NCI-H510A treated with DMSO at 0.1 percent for 48 hours (cell line): ENCODE measurements at places on chromosomes 6 and 20.

DNA sequence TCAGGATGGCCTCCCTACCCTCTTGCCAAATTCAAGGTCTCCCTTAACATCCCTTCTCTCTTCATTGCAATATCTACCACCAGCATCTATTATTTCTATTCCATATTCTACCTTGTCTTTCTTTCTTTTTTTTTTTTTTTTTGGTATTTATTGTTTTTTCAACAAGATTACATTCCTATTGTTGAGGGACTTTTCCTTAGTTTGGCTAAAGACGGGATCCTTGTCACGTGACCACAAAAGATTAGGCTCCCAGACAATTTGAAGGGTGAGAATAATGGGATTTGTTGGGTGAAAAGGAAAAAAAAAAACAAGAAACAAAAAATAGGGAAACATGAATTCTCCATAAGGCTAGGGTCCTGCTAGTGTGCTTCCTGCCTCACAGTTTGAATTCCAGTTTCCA lies 124.3 kb upstream of the MCHR2 start:
- no peak for DNase-seq

DNA sequence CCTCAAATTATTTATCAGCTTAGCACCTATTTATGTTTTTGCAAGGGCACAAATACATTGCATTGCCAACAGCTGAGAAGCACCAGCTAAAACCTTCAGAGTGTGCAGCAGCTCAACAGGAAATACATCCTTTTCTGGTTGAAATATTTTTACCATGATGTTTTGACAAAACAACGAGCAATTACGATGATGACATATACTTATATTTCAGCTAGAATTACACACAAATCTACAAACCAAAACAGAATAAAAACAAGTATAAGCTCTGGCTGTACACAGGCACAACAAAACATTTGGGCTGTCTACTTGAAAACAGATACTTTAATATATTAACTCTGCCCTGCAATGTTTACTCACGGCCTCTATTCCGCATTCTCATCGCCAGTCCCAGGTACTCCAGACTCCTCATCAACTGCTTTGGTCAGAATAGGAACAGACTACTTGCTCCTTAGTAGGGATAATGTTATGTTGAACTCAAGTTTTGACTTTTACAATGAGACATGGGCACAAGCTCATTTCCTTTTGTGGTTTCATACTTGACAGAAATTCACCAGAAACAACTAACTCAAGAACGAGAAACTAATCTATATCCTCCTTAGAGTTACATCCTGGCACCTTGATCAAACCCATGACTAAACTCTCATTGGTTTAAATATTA lies 377.6 kb downstream of the ESR1 start:
- peak; percentile 34 for DNase-seq

- no peak for DNase-seq
Measured at GRCh38 chr6:42331019-42331418, 113.4 kb upstream of the MRPS10 start.

DNA sequence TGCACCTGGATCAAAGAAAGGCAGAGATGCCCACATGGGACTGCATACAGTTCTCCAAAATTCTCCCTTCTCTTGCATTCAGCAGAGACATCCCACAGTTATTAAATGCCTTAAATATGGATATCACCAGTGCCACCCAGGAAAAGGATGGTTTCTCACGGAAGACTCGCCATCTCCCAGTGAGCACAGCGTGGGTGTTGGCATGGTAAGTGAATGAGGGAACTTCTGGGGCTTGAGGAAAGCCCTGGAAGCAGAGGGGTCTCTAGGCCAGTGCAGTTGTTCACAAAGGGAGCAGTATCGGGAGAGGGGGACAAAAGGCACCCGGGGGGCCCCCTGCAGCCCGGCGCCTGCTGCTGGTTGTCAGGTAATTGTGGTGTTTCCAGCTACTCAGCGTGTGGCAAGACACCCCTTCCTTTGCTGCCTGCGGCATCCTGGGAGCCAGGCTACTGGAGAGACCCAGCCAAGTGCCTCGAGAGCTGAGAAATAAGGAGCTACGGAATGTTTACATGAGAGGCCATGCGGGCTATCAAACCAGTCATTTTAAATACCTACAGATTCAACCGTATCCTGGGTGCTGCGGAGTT lies 125.4 kb downstream of the PXDC1 start:
- no peak for DNase-seq

GRCh38 chr20:41837669-41838224 lies 219.6 kb upstream of the CHD6 start:
- no peak for DNase-seq

GRCh38 chr6:116557893-116558292 lies 4.3 kb downstream of the CALHM4 start:
- peak; percentile 3 for DNase-seq

DNA sequence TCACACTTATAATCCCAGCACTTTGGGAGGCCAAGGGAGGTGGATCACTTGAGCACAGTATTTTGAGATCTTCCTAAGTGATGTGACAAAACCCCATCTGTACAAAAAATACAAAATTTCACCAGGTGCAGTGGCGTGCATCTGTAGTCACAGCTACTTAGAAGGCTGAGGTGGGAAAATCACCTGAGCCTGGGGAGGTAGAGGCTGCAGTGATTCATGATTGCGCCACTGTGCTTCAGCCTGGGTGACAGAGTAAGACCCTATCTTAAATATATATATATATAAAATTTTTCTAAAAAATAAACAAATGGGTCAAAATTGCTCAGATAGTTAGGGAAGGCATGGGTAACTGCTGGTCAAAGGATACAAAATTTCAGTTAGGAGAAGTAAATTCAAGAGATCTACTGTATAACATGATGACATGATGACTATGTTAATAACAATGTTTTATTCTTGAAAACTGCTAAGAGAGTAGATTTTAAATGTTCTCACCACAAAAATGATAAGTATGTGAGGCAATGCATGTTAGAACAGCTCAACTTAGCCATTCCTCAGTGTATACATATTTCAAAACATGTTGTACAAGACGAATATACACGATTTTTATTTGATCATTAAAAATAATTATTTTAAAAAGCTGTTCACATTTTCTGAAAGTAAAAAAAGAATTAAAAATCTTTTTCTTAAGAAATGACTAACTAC lies 24.4 kb downstream of the TBC1D32 start:
- no peak for DNase-seq

GRCh38 chr6:31815025-31815838 lies at the start of the genes HSPA1A and HSPA1L:
TSS of gene HSPA1A (plus strand) at chr6:31815543. CDS start at chr6:31815757, 214 bp downstream.
TSS of gene HSPA1L (minus strand) at chr6:31815283. CDS start at chr6:31811972, 3,311 bp downstream.
- DNase-seq, result peak; percentile 99

- no peak for DNase-seq
Measured at GRCh38 chr6:27092316-27092692, 155.2 kb upstream of the PRSS16 start.

DNA sequence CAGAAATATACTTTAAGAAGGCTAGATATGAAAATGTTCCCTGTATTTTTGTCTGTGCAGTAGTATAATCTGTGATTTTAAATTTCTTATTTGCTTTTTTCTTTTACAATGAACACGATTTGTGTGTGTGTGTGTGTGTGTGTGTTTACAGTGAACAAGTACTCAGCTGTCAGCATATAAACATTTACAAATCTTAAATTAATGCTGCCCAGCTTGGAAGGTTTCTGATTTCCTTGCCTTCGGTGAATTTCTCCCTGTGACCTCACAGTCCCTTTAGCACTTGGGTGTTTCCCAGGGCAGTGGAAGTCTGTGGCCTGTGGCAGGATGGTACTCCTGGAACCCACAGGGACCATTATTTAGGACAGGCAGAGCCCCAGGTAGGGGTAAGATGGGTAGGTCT lies 37.6 kb downstream of the TXLNB start:
- no peak for DNase-seq

DNA sequence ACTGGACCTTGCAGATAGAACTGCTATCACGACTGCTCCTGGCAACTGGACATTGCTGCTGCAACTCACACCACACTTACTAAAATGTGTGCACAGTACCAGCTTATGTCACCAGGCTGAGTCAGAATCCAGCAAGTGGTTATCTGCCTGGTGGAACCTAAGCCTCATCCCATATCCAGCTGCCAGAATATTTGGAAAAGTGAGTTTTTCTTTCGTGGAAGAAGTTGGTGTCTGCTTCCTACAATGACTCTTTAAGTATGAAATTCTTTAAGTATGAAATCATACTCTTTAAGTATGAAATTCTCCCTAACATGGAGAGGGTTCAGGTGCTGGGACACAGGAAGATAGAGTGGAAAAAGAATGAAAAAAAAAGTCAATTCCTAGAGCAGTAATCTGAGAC lies 16.4 kb upstream of the POLR1H start:
- no peak for DNase-seq

DNA sequence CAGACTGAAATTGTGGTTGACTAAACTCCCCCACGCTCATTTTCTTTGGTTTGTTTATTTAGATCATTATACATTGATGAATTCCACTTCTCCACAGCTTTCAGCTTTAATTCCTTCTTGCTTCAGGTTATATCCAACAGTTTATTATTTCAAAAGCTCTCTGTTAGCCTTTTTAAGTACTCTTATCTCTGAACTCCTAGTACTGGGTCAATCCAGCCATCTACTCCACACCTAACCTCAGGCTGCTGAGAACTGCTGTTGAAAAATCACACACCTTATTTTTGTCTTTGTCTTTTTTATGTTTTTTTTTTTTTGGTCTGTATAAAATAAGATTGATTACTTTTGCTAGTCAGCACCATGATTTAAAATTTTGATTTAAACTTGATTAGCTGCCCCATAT lies 32.9 kb downstream of the FLRT3 start:
- no peak for DNase-seq

- no peak for DNase-seq
Measured at GRCh38 chr20:51463998-51464397, 78.5 kb downstream of the NFATC2 start.

DNA sequence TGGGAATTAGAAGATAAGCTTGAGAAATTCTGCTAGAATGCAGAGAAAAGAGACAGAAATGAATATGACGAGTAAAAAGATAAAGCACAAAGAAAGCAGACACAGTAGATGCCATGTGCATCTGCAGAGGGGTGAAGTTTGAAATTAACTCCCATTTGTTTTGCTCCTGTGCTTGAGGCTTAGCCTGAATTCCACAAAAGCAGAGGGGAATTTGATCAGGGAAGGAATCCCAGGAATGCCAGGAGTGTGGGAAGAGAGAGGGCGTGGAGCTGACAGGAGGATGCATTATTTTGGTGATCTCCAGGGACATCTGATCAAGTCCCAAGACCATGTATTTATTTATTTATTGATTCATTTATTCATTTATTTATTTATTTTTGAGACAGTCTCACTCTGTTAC lies 55.6 kb downstream of the SLC22A1 start:
- no peak for DNase-seq

- no peak for DNase-seq
Measured at GRCh38 chr6:89087881-89088280, 7.3 kb downstream of the PNRC1 start.
